Thoracic aorta (tissue), 2 donors: ENCODE measurements at places on chromosomes 3 and 15. TPM values are rescaled to one million over a fixed set of nuclear protein-coding genes. Genes with fewer than 3 reads are reported as not detected.

- H3K27ac ChIP-seq, result no peak overlapping the region
- no peak overlapping the region for H3K4me3 ChIP-seq
- DNase-seq, result no peak
- H3K4me1 ChIP-seq, result no peaks in the 10 kb centered on the region
- no peaks in the 10 kb centered on the region for H3K27me3 ChIP-seq
Observed at GRCh38 chr3:25897019-25897418, 107.1 kb downstream of the OXSM start.

DNA sequence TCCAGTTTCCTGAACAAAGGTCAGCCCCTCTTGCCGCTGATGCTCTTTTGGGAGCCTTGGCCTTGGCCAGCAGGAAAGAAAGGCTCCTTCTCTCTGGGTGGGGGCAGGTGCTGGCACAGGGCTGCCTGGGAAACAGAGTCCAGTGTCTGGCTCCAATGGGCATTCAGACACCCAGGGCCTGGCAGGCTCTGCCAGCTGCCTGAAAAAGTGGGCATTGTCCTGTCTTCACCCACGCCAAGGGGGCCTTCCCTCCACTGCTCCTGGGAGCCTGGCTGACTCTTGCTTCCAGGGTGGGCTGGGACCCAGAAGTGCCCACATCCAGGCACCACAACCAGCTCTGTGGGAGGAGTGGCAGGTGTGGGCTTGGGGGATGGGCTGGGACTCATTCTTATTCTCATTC is 62.7 kb downstream of the RHCG start:
- no peaks in the 10 kb centered on the region for H3K4me1 ChIP-seq
- H3K4me3 ChIP-seq, result no peak overlapping the region
- peaks cover 6% of the 10 kb centered on the region for H3K27me3 ChIP-seq
- H3K27ac ChIP-seq, result no peak overlapping the region
- no peaks in the 10 kb centered on the region for H3K36me3 ChIP-seq
- no peak for DNase-seq

KNG1 gene
- not detected for total RNA-seq

KCNMB3 gene
- total RNA-seq, result 10.3 TPM

GANC gene
- 78.8 TPM for total RNA-seq
